Urinary bladder (tissue), 4 donors: ENCODE measurements at places on chromosomes 2 and 18. TPM values are rescaled to one million over a fixed set of nuclear protein-coding genes. Genes with fewer than 3 reads are reported as not detected.

The GALNT3 gene
- total RNA-seq, result 14.0 TPM

The KLHL30 gene
- total RNA-seq, result 1.8 TPM

- DNase-seq, result no peak
Observed at GRCh38 chr2:160826496-160826895, 332.9 kb upstream of the RBMS1 start.

The C2orf80 gene
- 0.37 TPM for total RNA-seq

The SLC40A1 gene
- total RNA-seq, result 151 TPM

The SCYGR4 gene
- total RNA-seq, result not detected

DNA sequence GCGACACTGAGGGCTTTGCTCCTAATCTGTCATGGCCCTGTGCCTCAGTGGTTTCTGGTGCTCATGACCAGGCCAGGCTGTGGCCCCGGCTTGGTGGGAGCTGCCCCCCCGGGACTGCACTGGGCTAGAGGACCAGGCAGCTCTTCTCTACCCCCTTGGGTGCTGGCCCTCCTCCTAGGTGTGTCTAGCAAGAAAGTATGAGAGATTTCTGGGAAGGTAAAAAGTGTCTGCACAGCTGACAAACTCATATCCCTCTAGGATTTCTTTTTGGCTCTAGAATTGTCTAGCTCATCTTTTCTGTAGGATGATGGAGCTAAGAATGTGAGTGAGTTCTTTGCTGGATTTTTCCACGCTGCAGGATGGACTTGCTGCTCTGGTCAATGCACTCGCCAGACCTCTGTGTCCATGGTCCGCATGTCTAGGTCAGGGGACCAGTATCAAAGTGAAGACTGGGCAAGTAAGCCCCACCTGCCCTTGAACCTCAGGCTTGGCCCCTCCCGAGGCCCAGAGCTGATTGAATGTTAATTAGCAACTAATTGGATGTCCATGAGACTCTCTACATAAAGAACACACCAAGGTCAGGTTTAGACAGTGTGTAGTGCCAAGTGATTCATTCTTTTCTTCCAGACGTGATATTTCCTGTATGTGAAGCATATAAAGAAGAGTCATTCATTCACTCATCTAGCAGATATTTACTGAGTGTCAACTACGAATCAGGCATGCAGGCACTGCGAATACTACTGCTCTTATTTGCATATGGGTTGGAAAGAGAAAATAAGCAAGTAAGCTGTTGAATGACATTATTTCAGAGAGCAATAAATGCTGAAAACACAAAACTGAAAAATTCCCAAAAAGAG lies 15.6 kb upstream of the PSD4 start:
- DNase-seq, result no peak

- DNase-seq, result no peak
Observed at GRCh38 chr2:241597561-241597960, 39.0 kb downstream of the BOK start.

The DDX1 gene
- 107 TPM for total RNA-seq
